ENCODE measurements at places on chromosomes 13 and 19.

GRCh38 chr19:10258080-10258710, 6.2 kb downstream of the MRPL4 start:
- DNase-seq = no peak

- no peak for DNase-seq
Observed at GRCh38 chr13:86585835-86586234, 786.6 kb upstream of the SLITRK6 start.

GRCh38 chr13:110448230-110448629, 113.3 kb downstream of the RAB20 start:
- DNase-seq = no peak

DNA sequence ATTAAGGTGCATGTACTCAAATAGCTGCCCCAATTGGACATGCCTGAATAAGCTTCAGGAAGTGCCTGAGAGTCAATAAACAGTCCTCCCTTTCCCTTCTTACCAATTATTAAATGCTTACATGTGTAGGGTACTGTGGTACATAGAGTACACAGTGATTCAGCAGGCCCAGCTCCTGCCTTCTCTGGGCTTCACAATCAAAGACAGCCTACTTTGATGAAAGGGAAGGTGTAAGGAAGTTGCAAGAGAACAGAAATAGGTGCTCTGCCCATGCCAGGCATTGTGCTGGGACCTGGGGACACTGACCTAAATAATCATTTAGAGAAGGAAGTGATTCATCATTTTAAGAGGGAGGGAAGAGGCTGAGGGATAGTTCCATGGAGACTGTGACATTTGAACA, 17.2 kb downstream of the FRY start:
- DNase-seq = no peak

DNA sequence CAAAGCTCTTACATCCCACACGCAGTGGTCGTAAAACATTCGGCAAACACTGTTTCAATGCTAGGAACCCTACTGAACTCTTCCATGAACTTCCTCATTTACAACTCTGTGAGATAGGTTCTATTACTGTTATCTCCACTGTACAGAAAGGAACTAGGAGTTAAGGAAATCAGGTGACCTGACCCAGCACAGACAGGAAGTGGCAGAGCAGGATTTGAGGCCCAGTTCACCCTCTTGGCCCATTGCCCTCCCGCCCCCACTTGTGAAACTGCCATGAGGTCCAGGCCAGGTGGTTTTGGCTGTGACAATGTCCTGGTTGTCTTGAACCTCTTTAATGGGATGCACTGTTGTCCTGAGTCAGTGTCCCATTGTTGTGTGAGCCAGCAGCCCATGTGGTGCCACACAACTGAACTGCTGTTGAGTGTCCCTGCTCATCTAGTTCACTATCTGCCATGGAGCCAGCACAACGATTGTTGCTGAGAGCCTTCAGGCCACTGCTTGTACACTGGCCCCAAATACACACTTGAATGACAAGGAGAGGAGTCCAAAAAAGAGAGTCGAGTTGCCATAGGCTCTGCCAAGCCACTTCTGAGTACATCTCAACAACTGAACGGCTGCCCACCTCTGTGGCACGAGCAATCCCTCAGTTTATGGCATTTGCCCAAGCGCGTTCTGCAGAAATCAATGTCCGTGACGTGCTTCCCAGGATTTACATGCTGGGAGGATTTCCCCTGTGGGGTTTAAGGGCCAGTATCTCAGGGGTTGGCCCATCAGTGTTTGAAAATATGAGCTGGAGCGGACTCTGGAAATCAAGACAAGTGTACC, 484.6 kb downstream of the TSHZ3 start:
- no peak for DNase-seq

DNA sequence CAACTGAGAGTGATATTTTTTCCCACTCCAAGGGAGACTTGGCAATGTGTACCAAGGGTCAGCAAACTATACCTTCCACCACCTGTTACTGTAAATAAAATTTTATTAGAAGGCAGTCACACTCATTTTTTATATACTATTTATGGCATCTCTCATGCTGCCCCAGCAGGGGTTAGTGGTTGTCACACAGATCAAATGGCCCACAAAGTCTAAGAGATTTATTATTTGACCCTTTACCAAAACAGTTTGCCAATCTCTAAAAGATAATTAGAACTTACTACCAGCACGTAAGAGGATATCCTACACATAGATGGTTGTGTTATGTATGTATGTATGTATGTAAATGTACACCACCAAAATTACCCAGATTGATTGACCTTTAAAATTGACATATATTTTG, 185.1 kb downstream of the PRR20E start:
- DNase-seq = no peak

DNA sequence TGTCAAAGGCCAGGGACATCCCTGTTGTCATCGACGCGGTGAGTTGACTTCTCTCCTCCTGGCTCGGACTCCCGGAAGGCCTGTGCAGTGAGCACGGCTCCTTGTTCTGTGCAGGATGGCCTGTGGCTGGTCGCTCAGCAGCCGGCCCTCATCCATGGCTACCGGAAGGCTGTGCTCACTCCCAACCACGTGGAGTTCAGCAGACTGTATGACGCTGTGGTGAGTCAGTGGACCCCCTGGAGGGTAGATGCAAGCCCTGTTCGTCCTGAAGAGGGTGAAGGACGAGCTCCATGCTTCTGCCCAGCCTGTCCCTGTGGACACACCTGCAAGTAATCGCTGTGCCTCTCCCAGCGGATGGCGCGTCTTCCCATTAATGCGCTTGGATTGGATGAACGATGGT, 19.2 kb downstream of the NAXD start:
- no peak for DNase-seq

GRCh38 chr13:112838842-112839117, 130.2 kb upstream of the MCF2L start:
- no peak for DNase-seq

DNA sequence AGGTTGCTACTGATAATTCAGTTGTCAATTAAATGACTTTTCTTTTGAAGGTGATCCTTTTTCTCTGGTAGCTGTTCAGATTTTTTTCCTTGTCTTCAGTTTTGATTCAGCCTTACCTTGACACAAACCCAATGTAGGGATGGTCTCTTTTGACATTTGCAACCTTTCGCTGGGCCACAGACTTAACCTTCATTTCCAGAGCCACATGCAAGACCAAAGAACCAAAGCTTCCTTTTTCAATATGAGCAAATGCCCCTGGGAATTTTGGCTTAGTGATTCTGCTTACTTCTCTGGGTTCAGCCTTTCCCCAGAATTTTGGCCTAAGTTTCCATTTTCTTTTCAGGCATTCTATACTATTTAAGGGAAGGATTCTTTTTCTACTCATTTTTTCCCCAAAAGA, 19.6 kb downstream of the SIGLEC5 start:
- DNase-seq = no peak

DNA sequence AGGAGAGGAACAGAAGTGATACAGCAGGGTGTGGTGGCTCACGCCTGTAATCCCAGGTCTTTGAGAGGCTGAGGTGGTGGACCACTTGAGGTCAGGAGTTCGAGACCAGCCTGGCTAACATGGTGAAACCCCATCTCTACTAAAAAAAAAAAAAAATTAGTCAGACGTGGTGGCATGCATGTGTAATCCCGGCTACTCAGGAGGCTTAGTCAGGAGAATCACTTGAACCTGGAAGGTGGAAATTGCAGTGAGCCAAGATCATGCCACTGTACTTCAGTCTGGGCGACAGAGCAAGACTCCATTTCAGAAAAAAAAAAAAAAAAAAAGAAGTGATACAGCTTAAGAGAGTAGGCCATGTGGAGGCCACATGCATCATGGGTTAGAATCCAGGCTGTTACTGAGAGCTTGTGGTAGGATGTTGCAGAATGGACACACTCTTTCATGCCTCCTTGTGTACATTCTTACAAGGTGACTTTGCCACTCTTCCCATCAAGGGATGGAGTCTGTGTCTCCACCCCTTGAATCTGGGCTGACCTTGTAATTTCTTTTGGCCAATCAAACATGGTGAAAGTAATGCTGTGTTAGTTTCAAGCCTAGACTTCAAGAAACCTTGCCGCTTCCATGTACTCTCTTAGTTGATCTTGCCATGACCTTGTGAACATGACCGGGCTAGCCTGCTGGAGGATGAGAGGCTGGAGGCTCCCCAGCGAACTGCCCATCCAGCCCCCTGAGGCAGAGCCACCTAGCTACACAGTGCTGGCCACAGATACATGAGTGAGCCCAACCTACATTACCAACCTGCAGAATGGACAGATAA, 12.3 kb downstream of the FAM187B start:
- DNase-seq = no peak

DNA sequence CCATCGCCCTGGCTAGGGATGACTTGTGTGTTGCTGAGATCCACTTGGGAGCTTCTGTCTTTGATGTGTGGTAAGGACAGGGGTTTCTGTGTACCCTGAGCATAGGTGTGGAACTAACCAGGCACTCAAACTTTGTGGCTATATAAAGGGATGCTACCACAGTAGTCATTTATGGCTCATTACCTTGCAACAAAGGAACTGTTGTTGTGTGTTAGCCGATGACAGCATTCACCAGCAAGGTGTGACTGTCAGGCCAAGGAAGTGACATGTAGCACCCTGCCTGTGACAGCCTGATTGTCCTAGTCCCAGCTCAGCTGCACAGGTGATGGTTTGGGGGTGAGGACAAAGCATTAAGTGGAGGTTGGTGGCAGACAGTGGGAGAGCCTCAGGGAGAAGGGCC, 73.6 kb downstream of the COG3 start:
- DNase-seq = no peak

DNA sequence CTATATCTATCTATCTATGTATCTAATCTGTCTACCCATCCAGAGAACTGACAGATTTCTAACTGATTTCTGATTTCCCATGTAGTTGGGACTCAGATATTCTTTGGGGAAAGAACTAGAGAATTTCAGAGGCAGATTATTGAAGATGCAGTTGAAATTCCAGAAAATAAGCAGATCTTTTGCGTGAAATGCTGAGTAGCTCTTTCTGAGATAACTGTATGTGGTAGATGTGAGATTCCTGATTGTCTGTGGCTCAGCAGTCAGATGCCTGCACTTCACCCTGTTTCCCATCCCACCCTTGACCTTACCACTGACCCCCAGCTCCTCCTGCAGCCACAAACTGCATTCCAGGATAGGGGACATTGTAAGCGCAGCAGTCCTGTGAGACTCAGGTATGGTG, 61.5 kb downstream of the DGKH start:
- DNase-seq = no peak

GRCh38 chr13:75372517-75372916, 109.5 kb downstream of the TBC1D4 start:
- DNase-seq = no peak

DNA sequence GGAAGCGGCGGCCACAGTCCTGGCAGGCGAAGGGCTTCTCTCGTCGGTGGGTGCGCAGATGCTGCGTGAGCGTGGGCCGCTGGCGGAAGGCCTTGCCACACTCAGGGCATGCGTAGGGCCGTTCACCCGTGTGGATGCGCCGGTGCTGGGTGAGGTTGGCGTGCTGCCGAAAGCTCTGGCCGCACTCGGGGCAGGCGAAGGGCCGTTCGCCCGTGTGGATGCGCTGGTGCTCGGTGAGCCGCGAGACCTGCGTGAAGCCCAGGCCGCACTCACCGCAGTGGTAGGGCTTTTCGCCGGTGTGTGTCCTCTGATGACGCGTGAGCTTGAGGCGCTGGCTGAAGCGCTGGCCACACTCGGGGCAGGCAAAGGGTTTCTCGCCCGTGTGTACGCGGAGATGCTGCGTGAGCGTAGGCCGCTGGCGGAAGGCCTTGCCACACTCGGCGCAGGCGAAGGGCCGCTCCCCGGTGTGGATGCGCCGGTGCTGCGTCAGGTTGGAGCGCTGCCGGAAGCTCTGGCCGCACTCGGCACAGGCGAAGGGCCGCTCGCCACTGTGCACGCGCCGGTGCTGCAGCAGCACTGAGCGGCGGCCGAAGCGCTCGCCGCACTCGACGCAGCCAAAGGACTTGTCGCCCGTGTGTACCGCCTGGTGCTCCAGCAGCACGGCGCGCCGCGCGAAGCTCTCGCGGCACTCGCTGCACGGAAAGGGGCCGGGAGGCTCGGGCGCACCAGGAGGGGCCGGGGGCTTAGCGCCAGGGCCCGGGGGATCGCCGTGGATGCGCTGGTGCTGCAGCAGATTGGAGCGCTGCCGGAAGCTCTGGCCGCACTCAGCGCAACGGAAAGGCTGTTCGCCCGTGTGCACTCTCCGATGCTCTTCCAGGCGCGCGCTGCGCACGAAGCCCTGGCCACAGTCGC, 4.0 kb upstream of the UBE2M start:
- no peak for DNase-seq

GRCh38 chr13:112756511-112756966, 66.7 kb downstream of the ATP11A start:
- no peak for DNase-seq
